ENCODE measurements at places on chromosomes 5 and 9.

- no peak for DNase-seq
Observed at GRCh38 chr5:135213027-135213386, 179.0 kb upstream of the PITX1 start.

DNA sequence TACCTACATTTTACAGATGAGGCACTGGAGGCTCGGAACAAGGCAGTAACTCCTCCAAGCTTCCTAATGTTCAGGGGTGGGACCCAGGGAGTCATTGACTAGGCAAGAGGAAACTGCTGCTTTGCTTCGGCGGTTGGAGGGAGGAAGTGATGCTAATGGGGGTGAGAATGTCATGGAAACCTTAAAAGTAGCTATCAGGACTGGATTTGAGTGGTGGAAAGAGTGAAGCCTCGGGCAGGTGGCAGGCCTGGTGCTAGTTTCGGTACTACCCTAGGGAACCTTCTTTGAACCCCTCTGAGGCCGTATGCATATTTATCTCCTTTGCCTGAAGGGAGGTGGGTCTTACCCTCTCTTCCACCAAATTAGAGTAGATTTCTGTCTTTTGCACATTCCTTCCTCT lies 1.6 kb downstream of the BSPRY start:
- DNase-seq, result no peak

DNA sequence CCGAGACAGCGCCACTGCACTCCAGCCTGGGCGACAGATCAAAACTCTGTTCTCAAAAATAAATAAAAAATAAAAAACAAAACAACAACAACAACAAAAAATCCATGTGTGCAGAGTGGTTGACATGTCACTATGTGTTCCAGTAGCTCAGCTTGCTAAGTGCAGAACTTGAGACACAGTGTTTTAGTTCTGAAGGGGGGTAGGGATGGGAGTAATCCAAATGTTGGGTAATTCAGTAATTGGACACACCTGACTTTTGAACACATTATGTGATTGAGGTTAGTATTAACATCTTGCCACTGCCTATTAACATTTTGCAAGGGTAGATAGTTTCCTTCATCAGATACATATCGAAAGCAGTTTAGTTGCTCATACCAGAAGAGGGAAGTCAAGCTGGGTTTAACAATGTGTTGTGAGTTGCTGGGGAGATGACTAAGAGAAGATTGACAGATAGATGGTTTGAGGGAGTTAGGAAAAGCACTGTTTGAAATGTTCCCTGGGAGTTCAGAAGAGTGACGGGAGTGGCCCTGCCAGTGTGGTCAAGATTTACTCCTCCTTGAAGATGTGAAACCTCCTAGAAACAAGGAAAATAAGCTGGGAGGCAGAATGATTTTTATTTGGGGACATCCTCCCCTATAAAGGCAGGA lies 928 bp downstream of the HACD4 start:
- no peak for DNase-seq

DNA sequence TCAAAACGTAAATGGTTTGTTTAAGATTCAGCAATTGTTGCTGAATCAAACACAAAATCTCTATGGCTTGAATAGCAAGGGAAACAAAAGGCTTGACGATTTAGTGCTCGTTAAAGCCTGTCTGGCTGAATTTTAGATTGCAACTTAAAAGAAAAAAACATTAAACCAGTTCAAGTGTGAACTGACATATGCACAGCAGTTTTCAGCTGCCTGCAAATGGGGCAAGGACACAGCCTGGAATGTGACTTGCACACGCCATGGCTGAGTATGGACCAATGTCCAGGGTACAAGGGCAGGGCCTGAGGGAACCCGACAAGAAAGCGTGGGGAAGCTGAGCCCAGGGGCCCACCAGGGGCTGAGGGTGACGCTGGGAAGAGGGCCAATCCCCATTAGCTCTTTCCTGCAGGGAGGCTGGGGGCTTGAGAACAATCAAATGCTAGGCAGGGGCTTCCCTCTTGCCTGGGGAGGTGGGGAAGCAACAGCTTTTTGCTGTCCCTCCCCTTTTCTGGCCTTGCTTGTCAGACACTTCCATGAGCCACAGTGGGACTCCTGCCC lies 89.6 kb upstream of the LRRTM2 start:
- DNase-seq, result no peak

DNA sequence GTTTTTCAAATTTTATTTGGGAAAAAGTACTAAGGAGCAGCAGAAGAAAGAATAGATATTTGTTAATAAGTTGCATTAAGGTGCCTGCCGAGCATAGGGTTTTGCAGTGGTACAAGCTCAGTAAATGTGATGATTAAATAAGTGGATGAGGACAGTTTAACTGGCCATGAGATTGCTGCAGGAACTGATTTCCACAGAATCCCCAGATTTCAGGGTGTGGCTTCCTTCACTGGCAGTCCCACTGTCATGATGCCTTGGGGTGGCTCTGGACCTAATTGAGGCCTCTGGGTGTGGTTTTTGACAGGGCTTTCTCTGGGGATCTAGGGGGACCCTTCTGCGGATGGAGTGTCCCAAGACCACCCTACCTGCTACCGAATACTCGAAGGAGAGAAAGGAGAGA lies 1.4 kb downstream of the PHF24 start:
- DNase-seq, result no peak

DNA sequence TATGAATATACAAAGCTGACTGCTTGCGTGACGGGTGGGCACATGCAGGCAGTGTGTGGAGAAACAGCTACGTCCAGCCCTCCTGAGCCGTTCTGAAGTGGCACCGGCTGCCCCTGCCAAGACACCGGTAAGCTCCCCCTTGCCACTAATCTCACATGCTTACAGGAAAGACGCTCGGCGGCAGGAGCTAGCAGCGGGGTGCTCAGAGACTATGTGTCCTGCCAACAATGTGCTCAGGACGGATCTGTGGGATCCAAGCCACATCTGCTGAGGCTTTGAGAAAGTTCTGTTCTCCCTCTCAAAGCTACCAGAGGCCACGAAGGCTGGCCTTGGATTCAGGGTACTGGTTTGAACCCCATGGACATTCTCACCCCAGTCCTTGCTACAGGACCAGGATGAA lies 157.2 kb upstream of the PHYKPL start:
- DNase-seq, result no peak

DNA sequence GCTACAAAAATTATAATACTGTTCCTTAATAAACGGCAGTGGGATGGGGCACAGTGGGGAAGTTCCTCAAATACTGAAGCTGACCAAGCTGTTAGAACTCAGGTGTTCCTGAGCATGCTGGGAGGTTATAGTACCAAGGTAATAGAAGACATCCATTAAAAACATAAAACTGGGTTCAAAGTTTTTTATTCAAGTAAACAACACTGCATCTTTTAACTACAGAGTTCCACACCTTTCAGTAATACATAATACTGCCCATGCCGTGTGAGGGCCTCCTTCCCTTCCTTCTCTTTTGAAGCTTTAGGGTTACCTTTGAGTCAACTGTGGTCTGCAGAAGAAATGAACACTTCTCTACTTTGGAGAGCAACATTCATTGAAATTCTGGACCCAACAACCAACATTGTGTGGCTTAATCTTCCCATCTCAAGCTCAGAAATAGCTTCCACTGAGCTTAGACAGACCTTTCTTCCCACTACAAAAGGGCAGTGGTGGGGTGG lies 43.6 kb downstream of the SERINC5 start:
- DNase-seq, result no peak

- DNase-seq, result no peak
Observed at GRCh38 chr9:86321373-86321772, 32.8 kb downstream of the TUT7 start.

GRCh38 chr9:107751567-107752210 lies 262.1 kb upstream of the KLF4 start:
- DNase-seq, result no peak

GRCh38 chr5:139660105-139660922 lies 12.2 kb downstream of the CXXC5 start:
- DNase-seq, result no peak

DNA sequence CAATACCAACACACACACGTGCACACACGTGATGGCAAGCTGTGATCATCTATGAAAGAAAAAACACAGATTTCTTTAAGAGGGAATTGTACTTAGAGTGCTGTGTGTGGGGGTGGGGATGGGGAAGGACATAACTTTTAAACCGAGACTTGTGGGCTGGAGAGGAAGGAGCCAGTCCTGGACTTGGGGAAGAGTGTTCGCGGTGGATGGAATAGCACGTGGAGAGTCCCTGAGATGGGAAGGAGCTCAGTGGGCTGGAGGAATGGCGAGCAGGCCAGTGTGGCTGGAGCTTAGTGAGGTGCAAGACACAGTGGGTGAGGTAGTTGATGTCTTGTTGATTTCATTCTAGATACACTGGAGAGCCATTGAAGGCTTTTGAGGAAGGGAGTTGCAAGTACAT lies 78.5 kb downstream of the RGS3 start:
- DNase-seq, result no peak
